ENCODE measurements at places on chromosomes 2 and 18.

DNA sequence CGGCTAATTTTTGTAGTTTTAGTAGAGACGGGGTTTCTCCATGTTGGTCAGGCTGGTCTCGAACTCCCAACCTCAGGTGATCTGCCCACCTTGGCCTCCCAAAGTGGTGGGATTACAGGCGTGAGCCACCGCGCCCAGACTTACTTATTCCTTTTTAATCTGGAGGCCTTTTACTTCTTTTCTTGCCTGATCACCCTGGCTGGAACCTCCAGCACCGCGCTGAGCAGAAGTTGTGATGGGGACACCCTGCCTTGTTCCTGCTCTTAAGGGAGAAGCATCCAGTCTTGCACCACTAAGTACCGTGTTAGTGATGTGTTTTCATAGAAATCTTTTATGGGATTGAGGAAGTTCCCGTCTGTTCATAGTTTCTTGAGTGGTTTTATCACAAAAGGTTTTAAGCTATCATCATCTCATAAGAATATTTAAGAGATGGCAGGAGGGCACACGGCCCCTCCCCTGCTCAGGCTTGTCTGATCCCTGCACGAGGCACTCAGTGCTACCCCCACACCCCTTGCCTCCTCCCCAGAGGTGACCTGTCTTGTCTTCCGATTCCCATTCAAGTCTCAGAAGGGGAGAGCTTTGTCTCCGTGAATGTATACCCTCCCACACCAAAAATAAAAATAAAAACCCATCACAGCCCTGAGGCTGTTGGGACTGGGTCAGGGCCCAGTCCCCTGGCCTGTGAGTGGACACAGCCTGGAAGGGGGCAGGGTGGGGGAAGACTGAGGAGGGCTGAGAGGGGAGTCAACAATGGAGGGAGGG, 65.3 kb upstream of the SMAD7 start:
- no peak for ATAC-seq

GRCh38 chr18:35043207-35043606, 2.0 kb downstream of the MAPRE2 start:
- no peak for ATAC-seq

DNA sequence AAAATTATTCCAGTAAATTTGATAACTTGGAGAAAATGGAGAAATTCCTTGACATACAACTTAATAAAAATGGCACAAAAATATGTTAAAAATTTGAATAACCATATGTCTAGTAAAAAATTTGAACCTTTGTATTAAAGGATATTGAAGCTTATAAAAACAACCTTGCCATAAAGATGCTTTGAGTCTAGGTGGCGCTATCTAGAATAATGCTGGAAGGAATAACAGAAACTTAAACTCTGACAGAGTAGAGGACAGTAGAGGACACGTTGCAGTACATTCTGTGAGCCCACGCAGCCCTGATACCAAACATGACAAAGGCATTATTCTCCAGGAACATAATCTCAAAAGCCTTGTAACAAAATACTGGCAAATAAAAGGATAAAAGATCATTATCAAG, 44.7 kb upstream of the ALKAL2 start:
- ATAC-seq: no peak

DNA sequence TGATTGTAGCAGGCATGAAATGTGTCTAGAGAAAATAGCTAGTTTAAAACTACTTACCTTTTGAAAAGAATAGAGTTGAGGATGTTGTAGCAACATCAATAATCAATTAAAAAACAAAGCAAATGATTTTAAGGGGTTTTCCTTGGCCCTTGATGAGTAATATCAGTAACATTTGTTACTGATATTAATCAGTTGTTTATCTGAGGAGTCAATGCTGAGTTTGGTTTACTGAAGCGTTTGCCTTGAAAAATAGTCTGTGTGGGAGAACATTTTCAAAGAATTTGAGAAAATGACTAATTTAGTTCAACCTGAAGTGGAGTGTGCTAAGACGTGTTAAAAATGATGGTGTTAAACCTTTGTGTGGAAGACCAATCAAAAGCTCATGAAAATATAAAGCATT, 9.3 kb downstream of the PTH2R start:
- no peak for ATAC-seq

DNA sequence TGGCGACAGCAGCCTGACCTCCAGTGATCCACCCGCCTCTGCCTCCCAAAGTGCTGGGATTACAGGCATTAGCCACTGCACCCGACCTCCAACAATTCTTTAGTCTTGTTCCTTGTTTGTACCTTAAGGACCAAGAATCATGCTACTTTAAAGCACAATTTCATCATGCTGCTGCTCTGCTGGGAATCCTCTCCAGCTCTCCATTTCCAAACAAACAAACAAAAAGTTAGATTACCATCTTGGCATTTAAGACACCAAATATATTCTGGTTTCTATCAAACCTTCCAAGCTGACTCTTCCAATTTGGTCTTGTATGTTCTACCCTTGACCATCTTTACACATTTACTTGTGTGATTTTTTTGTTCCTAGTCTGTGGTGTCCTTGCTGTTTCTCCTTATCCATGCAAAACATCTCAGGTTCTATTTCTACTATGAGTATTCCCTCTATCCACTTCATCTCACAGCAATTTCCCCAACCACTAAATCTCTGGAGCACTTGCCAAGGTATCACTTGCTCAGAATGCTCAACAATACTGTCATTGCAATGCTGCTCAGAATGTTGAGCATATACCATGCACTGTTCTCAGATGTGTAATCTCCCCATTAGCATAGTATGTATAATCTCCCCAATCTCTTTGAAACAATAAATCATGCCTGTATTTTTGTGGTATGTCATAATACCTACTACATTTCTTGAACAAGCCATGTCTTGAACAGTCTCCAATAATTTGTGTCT, 73.2 kb upstream of the GALNT5 start:
- no peak for ATAC-seq

- ATAC-seq: no peak
These were observed 10.6 kb downstream of the LDLRAD4 start for GRCh38 chr18:13229001-13229671.

DNA sequence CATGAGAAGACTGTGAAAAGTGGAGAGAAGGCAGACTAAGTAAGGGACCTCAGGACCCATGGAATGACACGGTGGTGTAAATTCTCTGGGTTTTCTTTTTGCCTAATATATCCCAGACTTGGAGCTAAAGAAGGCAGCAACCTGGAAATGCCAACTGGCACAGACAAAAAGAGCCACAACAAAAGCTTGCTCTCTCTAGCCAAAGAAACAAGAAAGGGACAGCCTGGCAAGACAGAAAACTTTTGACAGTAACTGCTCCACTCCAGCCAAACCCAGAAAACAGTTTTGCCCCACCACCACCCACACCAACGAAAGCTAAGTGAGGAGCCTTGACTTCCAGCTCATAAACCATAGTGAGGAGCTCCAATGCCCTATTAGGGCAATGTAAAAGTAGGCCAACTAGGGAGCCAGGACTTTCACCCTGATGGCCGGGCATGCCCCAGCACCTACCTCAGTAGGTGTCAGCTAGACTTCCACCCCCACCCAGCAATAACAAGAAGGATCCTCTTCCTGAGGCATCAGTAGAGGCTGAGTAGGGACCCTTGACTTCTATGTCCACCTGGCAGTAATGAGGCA, 35.5 kb downstream of the PELI1 start:
- no peak for ATAC-seq

GRCh38 chr2:219210886-219211362, 4.3 kb downstream of the ZFAND2B start:
- ATAC-seq: no peak

DNA sequence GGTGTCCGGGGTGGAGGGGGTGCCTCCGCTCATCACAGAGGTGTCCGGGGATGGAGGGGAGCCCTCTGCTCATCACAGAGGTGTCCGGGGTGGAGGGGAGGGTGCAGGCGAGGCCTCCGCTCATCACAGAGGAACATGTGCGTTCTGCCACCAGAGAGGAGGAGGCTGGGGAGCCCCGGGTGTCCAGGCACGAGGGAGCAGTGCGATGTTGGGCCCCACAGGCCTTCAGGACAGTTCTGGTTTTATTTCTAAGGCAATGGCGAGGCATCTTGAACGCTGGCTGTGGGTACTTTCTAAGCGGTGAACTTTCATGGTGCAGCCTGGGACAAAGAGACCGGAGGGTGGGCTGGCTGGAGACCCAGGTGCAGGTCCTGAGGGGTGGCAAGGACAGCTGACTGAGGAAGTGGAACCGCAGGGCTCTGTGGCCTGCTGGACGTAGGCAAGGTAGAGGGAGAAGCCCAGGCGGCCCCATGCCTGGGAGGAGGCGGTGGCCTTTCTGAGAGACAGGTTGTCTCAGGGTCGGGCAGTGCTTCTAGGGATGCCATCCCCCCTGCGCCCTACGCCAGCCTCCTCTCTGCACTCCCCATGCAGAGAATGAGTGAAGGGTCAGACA, 196.6 kb upstream of the SALL3 start:
- peak; percentile 44 for ATAC-seq

- ATAC-seq: no peak
These were observed 379.1 kb upstream of the FIGN start for GRCh38 chr2:164114937-164115336.

DNA sequence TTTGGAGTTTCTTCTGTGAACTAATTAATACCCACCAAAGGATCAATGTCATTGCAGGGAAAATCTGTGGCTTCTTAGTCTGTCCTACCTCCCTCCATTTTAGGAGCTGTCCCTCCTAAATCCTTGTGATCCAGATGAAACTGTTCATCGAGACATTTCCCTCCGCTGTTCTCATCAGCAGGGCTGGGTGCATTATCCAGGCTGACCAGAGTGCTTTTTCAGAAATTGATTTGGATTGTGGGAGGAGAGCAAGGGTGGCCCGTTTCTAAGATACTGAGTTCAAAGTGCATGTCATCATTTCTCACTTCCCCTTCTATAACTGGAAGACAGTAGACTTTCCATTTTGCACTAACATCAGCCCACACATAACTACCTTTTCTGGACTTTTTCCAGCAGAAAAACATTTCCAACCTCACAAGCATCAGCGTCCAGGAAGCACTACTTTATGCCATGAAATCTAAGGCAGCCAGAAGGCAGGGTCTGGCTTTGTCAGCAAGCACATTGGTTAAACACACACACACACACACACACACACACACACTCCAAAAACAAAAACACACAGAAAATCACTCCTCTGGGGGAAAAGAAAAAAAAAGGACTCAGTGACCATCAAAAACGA, 94.1 kb downstream of the ANKRD44 start:
- peak; percentile 86 for ATAC-seq

DNA sequence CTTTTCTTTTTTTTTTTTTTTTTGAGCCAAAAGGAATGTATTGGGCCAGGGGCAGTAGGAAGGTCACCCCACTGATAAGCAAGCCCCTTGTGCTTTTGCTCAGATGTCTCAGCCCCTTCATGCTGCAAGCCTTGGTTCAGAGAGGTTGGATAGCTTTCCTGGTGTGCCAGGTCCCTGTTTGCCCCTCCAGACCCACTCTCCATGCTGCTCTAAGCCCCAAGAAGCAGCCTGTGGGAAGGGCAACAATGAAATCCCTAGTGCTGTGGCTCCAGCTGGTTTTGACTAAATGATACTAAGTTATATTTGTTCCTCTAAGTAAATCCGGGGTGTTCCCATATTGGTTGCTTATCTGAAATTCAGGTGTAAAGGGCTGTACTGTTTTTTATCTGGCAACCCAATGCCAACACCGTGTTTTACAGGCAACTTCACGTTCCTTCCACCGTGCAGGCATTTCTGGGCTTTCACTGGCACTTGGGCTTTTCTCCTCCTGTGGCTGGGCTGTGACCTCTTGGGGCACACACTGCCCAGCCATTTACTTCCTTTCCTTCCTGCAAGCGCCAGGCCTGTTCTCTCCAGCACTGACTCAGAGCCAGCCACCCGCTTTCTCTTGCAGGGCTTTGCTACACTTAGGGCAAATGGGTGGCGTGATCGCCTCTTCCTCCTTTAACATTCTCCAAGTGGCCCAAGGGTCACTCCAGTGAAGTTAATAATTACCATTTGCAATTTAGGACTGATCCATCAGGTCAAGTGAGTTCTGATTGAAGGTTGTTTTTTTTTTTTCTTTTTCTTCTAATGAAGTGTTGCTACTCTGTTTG, 21.6 kb downstream of the MERTK start:
- no peak for ATAC-seq

- ATAC-seq: no peak
These were observed 1354.6 kb upstream of the NRXN1 start for GRCh38 chr2:52386433-52387030.

GRCh38 chr2:216139884-216140283, 30.7 kb downstream of the XRCC5 start:
- no peak for ATAC-seq

DNA sequence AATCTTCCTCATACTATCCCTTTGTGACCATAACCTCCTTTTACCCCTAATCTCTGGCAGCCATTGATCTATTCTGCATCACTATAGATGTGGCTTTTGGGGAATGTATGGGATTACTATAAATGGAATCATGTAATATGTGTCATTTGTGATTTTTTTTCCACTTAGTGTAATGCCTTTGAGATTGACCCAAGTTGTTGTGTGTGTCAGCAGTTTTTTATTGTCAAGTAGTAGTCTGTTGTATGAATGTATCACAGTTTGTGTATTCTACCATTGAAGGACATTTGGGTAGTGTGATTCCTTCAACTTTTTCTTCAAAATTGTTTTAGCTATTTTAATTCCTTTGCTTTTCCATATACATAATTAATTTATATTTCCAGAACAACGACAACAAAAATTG, 18.6 kb downstream of the VRK2 start:
- no peak for ATAC-seq

DNA sequence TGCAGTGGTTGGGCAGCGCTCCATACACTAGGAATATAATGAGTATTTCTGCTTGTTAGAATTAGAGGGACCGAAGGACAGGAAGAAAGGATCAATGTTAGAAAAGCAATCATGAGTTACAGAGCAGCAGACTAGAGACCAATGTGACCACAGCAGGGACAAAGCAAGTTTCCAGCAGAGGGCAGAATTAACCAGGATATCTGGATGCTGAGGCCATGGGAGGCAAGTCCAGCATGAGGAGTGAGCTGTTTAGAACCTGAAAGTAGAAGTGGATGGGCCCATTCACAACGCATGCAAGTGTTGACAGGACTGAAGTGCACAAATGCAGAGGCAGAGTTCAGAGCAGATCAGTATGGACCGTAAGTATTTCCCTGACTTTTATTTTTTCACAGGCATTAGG, 910.4 kb upstream of the GYPC start:
- ATAC-seq: no peak

DNA sequence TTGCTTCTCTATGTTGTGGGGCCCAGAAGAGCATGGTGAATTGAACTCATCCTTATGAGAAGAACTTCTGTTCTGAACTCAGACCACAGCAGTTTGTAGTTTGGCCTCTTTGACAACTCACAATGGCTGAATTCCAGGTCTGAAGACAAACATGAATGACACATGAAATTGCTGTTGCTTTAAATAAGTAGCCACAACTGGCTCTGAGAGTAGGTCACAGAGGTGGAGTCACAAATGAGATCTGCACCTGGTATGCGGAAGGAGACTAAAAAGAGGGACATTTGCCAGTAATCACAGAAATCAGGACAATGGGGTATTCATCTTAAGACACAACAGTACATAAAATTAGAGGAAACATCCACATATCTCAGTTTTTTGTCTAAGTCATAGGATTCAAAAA, 290.3 kb upstream of the MMADHC start:
- no peak for ATAC-seq

GRCh38 chr18:32355896-32356295, 114.8 kb downstream of the GAREM1 start:
- ATAC-seq: no peak

All from stimulated activated memory B cell treated with anti-CD40 and anti-IgM and Interleukin-4, amounts not matched to agents 10 μg/mL and 1 μg/mL and 100 μg/mL, for 72 hours (primary cell).